ENCODE measurements at places on chromosomes 7 and 10.

DNA sequence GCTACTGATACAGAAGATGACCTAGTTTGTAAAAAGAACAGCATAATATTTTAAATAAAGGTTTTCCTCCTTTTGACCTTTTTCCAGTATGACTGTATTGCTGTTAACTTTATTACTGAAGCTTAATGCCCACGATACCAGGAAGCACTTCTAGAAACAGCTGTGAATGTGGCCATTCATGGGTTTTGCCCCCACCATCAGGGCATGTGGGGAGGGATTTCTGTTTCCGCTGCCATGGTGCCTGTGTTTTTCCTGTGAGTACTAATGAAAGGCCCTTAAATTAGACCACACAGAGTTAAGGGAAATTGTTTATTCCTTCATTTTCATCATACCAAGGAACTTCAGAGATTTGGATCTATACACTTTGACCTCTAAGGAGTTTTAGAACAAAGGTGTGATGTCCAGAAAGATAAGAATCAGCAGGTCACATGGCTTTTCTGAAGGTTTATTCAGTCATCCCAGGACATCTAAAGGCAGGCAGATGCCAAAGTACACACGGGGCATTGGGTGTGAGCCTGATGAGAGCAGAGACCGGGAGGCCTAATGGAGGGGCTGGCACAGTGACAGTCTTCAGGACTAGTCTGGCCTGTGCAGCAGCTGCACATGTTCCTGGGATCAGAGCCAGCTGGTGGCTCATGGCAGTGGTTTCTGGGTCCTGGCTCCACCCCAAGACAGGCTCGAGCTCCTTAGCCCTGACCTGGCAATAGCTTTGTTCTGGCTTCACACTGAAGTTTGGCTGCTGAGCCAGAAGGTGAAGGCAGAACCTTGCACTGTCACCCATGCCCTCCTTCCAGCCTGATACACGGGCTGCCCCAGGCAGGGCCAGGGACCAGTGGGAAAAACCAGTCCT is 190.9 kb downstream of the REEP3 start:
- DNase-seq, result no peak

GRCh38 chr7:133703547-133703946 is 423.6 kb upstream of the LRGUK start:
- DNase-seq, result no peak

GRCh38 chr10:91162050-91162494 is 58.4 kb upstream of the PCGF5 start:
- peak; percentile 9 for DNase-seq

DNA sequence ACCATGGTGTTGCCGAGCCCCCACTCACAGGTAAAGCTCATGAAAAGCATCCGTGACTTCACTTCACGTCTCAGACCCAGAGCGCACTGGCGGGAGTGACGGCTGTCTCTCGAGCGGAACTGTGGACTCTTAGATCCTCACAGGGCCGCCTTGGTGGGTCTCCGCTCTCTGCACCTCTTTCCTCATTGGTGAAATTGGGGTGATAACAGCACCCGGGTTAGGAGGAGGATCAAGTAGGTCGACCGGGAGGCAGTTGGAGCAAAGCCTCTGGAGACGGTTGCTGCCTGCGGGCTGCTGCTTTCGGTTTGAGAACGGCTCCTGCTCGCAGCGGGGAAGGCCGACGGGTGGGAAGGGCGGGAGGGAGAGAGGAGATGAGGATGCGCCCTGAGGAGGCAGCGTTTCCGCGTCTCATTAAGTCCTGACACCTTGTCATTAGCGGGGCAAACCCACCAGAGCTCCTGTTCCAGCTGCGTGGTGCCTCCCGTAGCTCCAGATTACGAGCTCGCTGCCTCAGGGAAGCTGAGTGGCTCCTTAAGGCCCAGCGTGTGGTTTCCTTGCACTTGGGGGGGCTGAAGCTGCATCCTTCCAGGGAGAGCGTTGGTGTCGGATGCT is 51.9 kb upstream of the CFAP46 start:
- DNase-seq, result no peak

DNA sequence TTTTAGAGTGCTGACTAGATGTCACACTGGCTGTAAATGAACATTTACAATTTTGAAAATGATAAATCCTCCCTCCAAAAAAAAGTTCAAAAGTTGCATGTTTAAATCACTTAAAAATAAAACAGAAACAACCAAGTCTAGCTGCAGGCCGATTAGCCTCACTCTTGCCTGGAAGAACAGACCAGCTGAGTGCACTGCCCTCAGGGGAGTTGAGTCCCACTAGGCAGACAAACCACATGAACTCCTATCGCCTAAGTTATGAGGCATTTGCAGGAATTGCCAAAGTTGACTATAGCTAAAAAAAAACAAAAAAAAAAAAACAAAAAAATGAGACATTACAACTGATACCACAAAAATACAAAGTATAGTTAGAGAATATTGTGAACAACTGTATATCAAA is 510.0 kb downstream of the ANKRD7 start:
- no peak for DNase-seq

GRCh38 chr7:116093516-116094301 is 63.1 kb upstream of the TFEC start:
- no peak for DNase-seq
